Metanephros (tissue), 2 donors: ENCODE measurements at places on chromosomes 12 and 14. TPM values are rescaled to one million over a fixed set of nuclear protein-coding genes. Genes with fewer than 3 reads are reported as not detected.

INHBC gene
- 0.41 TPM for total RNA-seq

ATL1 gene
- 6.8 TPM for total RNA-seq

B3GNT4 gene
- 1.1 TPM for total RNA-seq

ZNF891 gene
- 4.4 TPM for total RNA-seq

CMA1 gene
- total RNA-seq = not detected

TAS2R9 gene
- not detected for total RNA-seq

PHLDA1 gene
- 18.9 TPM for total RNA-seq
